Mammary epithelial cell (primary cell): ENCODE measurements at places on chromosomes 4 and X.
A peak's percentile ranks its signal among the peaks of the same experiment; 100 is the strongest.

DNA sequence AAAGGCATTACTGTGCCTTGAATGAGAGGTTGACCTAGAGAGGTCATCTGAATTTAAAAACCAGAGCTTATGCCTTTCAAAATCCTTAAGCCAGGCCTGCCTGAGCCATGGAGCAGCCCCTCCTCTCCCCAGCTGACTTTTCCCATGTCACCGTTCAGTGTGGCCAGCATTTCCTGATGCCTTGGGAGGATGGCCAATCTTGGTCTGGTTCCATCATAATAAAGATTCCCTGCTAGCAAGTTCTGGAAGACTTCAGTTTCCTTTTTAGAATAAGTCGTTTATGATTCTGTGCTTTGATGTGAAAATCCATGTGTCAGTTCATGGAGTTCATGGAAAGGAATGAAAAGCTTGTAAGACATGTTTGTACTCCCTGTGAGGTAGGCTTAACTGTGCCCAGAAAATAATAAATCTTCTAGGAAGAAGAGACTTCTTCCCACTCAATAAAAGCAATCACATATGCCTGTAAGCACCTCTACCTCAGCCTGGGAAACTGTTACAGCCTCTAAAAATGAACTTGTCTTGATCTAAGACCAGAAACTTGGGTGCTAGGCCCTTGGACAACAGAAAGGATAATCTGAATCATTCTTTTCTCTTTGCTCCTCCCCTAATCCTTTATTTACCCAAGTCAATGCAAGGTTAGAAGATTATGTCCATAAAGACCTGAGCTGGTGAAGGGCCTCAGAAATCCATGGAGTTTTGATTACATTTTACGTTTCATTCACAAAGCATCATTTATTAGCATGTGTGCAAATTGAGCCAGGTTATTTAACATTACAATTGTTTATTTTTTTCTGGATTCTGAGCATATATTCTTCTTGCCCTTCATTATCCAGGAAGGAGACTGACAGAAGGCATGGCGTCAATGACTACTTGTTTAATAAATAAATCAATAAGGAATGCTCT is 84.0 kb upstream of the TBC1D9 start:
- no peak for DNase-seq

- peak; percentile 23 for DNase-seq
These were observed 4.8 kb upstream of the CXCL13 start for GRCh38 chr4:77600521-77601451.

- DNase-seq: no peak
These were observed 41.9 kb upstream of the C1QTNF7 start for GRCh38 chr4:15385928-15386327.

DNA sequence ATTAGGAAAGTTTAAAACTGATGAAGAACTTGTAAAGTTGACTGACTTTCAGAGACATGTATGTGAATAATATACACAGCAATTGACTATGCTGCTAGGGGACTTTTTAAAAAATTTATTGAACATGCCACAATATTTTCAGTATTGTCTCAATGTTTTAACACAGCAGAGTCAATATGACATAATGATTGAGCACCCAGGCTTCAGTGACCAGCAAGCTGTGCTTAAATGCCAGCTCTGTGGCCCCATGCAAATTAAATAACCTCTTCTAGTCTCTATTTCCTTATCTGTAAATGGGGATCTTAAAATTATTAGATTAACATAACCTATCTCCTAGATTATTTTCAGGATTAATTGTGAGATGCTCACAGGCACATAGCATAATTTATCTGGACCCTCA is 56.8 kb upstream of the TXK start:
- DNase-seq: no peak

DNA sequence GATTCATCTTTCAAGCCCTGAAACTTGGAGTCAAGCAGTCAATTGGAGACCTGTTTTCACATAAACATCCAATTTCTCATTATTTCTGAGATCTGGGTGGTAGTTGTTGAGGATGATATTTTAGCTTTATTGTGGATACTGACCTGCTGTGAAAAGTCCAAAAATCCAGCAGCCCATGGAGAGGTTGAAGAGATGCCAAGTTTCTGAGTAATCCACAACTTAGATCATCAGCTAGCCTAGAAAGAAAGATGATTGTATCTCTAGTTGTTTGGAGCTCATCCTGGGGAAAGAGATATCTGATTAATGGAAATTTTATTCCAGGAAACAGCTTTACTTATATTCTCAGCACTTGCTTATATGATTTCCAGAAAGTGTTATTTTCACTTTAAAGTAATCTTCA is 48.6 kb upstream of the DCX start:
- DNase-seq: no peak

DNA sequence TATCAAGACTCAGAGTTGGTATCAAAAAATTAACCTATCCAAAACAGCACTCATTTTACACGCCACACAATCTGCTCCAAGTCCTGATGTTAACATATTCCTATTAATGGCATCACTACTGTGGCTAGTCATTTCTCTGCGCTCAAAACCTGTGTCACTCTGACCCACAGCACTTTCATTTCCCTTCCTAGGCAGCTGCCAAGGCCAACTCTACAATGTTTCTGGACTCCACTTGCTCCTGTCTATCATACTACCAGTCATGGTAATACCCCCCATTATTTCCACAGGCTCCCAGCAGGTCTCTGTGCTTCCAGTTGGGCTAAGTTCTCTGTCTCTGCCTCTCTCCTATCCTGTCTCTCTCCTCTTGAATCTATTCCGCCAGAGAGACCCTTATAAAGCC is 323.6 kb downstream of the NR3C2 start:
- DNase-seq: no peak

DNA sequence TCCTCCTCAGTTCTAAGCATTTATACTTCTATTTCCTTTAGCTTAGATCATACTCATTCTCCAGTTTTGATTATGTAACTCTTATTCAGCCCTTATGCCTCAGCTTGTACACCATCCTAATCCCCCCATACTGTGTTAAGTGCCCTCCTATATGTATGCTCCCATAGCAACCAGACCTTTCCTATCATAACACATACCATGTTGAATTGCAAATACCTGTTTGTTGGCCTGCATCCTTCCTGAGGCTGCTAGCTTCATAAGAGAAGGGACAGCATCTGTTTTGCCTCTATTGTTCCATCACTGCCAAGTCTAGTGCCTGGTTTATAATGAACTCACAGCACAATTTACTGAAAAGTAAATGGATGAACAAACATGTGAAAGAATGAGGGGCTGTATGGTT is 443.7 kb downstream of the CENPC start:
- DNase-seq: no peak

- DNase-seq: no peak
These were observed 194.3 kb upstream of the POF1B start for GRCh38 chrX:85573801-85574200.

- DNase-seq: no peak
These were observed 47.4 kb downstream of the PRDM5 start for GRCh38 chr4:120874792-120875774.

- no peak for DNase-seq
These were observed 162.2 kb upstream of the ANXA10 start for GRCh38 chr4:167930166-167930565.

GRCh38 chrX:106774981-106775380 is 27.5 kb upstream of the TBC1D8B start:
- no peak for DNase-seq

DNA sequence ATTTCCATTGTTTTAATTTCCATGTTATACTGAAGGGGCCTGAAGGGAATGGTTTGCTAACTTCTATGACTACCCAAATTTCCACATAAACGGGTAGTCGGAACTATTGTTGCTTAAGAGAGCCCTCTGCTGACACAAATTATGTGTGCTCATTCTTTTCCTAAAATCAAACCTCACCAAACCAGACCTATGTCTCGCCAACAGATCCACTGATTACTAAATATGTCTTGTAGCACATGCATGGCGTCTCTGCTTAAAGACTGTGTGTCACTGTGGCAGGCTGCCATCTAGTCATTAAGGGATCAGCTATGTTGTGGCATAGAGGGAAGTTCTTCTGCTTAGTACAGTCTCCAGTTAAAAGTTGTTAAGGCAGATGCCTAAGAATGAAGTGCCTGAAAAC is 25.1 kb downstream of the PIR start:
- peak; percentile 78 for DNase-seq

DNA sequence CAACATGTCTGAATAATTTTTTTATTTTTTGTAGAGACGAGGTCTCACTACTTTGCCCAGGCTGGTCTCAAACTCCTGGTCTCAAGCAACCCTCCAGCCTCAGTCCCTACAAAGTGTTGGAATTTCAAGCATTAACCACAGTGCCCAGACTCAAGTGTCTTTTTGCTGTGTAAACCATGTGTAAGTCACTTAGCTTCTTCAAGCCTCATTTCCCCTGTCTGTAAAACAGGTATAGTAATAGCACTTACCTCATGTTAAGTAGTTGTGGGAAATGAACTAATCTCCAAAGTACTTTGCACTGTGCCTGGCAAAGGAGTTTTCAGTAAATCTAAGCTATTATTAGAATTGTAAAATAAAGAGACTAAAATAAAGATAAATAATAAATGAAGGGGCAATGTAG is 35.7 kb downstream of the STBD1 start:
- DNase-seq: no peak

DNA sequence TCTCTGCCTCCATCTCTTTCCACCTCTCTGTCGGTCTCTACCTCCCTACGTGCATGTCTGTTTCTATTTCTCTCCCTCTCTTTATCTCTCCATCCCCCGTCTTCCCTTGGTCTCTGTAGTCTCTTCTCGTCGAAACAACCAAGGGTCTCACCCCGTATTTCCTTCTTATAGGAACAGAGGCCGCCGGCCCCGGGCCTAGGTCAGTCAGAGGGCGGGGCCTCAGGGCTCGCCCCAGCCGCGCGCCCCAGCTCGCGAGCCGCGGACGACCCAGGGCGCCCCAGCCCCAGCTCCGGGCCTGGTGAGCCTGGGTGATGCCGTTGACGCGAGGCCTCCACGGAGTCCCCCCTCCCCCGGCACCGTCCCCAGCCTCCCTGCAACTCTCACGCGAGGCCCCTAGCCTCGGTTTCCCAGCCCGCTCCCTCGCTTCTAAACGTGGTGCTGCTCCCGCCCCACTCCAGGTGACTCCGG is 6.6 kb downstream of the TIMM17B start:
- DNase-seq: no peak

DNA sequence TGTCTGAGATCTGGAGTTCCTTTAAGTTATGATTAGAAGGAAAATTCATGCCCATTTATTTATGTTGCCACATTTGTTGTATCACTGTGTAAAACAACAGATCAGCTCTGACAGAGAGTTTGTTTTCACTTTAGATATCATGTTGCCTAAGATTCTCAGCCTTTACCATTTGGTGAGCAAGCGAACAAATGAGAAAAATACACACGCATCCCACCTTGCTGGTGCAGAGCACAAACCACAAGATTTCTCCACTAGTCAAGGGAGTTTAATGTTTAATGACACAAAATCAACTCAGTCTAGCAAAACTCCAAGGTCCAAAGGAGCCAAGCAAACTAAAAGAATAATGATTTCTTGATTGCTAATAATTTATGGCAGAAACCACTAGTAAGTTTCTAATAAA is 27.7 kb downstream of the FGF5 start:
- no peak for DNase-seq
